ENCODE measurements at places on chromosomes 1 and 21.

- DNase-seq, result no peak
Measured at GRCh38 chr21:15441992-15442391, 287.8 kb upstream of the USP25 start.

DNA sequence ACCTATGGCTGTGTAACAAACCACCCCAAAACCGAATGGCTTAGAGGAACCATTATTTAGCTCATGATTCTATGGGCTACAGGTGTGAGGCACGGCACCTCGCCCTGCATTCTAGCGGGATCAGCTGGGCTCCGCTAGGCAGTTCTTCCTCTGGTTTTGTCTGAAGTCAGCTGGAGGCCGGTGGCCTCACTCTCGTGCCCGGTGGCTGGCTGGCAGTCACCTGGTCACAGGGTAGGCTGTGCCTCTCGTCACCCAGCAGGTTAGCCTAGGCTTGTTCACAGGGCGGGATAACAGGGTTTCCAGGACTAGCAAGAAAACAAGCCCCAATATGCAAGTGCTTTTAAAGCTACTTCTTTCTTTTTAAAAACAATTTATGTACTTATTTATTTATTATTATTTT, 16.3 kb upstream of the AGPAT3 start:
- no peak for DNase-seq

GRCh38 chr1:219312967-219313366, 139.3 kb downstream of the LYPLAL1 start:
- DNase-seq, result no peak

DNA sequence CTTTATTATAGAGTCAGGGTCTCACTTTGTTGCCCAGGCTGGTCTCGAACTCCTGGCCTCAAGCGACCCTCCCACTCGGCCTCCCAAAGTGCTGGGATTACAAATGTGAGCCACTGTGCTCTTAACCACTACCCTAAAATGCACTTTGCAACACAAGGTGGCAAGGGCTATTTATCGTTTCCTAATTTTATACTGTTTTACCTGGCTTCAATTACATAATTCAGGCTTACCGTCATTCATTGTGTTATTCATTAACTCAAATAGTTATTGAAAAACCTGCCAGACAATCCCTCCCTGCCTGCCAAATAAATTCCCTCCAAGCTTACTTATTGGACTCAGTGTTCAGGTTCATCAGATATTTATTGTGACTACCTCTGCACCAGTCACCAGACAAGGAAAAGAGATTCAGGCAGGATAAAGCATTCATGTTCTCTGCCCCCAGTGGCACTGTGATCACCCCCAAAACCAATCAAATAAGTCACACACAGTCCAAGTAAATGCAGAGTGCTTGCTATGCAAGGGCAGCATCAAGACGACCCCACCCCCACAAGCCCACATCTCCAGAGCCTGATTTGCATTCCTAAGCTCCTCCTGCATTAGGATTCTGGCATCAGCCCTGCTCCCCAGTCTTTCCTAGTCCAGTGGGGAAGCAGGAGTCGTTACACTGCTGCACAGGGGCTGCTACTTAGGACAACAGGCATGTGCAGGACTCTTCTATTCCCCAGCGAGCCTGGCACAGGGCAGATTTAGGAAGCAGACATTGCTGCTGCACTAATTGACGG, 8.1 kb downstream of the PAQR7 start:
- no peak for DNase-seq

DNA sequence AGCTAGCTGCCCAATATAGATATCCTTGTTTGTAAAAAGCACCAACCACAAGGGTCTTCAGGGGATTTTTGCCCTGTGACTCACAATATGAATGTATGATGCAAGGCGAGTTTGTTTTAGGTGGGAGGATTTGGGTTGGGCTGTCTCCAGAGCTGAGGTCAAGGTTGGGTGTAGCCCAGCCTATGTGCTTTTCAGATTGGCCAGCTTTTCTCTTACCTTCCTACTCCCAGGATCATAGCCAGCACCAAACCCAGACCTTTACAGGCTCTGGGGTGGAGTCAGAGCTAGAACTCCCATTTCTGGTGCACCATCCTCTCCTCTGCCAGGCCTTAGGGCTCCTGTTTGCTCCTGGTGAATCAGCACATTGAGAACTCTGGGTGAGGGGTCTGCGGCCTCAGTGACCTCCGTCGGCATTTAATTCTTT, 55.6 kb upstream of the GCLM start:
- DNase-seq, result no peak

DNA sequence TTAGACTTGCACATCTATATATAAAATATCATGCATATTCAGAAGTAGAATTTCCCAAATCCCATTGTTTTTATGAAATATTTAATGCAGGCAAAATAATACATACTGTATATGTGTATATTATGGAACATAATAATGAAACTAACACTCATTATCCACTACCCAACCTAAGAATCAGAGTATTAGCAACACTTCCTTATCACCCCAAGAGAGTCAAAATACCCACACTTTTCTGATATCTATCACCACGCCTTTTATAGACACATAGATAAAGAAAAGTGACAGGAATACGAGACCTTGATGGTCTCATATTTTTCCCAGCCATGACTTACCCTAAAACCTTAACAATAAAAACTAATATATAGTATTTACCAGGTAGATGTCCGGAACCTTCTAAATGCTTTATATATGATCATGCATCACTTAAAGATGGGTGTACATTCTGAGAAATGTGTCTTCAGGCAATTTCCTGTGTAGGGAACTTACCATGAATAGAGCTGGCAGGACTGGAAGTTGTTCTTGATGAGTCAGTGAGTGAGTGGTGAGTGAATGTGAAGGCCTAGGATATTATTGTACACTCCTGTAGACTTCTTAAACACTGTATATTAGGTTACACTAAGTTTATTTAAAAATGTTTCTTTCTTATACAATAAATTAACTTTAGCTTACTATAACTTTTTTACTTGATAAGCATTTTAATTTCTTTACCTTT, 45.5 kb downstream of the TNFSF4 start:
- no peak for DNase-seq

- no peak for DNase-seq
Measured at GRCh38 chr1:6256645-6257044, 4.3 kb downstream of the GPR153 start.

DNA sequence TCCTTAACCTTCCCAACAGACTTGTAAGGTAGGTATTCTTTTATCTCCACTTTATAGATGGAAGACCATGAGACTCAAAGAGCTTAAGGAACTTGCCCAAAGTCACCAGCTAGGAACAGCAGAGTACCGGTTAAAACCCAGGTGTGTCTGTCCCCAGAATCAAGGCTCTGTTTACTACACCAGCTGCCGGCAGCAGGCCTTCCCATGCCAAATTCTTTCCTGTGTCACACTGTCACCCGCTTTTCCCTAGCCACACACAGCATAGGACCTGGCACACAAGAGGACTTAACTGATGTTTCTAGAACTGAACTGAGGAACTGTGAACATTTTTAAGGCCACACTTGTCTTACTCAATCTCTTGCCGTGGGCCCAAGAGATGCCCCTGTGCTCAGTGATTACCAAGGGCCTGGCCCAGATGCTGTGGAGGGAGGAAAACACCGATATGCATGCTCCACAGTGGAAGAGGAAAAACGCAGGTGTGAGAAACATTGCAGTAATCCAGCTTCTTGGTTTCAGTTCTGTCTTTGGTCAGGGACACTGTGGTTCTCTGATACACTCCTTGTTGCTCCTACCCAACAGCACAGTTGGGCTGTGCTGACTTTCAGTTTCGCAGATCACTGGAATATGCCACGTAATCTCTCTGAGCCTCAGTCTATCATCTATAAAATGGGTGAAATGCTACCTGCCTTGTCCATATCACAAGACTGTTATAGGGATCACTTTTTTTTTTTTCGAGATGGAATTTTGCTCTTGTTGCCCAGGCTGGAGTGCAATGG, 13.9 kb upstream of the LY9 start:
- no peak for DNase-seq

- DNase-seq, result no peak
Measured at GRCh38 chr1:36524359-36525062, 41.8 kb upstream of the CSF3R start.

- DNase-seq, result no peak
Measured at GRCh38 chr1:114150016-114150415, 3.7 kb downstream of the SYT6 start.

GRCh38 chr1:246708166-246708565, 16.0 kb upstream of the SCCPDH start:
- DNase-seq, result no peak

- DNase-seq, result no peak
Measured at GRCh38 chr1:101205457-101205856, 31.4 kb upstream of the S1PR1 start.

DNA sequence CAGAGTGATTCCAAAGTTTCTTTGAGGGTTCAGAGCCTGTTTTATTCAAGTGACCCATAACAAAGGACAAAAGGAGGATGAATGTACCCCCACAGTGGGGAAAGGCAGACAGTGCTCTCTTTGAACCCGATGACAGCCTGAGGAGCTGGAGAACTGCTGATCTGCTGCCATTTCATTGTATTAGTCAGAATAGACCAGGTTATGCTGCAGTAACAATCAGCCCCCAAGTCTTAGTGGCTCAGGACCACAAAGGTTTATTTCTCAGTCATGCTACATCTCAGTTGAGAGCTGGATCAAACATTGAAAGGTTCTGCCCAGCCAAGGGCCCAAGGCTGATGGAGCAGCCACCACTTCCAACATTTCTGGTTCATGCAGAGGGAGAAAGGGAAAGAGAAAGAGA, 88.9 kb downstream of the HUNK start:
- DNase-seq, result no peak
